T-helper 1 cell (primary cell): ENCODE measurements at places on chromosomes 1 and 21.

- DNase-seq, result no peak
These were observed 110.5 kb downstream of the CASZ1 start for GRCh38 chr1:10685808-10686403.

- DNase-seq, result no peak
These were observed 540 bp downstream of the BCAN start for GRCh38 chr1:156642265-156643048.

DNA sequence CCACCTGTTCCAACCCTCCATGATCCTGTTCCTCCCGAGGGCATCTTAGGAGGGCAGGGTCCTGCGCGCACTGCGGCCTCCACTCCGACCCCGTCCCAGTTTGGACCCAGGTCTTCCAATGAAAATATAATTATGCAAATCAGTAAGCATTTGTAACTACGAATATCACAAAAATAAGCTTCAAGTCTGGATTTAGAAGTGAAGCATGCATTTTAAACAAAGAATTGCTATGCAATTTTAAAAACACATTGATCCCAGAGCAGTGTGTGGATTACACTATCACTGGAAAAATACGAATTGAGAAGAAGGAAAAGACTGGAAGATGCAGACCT, 673 bp downstream of the PRMT2 start:
- DNase-seq, result no peak

- no peak for DNase-seq
These were observed 21.0 kb downstream of the WDR4 start for GRCh38 chr21:42858185-42858847.

- DNase-seq, result no peak
These were observed 312.5 kb downstream of the KCNT2 start for GRCh38 chr1:196295766-196296165.

DNA sequence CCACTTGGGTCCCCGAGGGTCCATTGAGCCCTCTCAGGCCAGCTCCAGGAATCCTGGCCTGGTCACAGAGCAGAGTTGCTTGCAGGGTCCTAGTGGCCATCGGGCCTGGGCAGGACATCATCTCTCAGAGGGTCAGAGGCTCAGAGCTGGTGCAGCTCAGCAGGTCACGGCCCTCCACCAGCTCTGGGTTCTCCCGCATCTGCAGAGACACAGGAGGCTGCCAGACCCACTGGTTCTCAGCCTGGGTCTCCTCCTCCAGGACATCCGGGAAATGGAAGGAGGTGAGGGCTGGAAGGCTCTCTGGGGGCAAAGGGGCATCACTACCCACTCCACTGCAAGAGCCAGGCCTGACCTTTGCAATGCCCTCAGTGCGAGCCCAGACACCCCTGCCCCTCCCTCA, 6.5 kb downstream of the TMEM54 start:
- no peak for DNase-seq

- peak; percentile 17 for DNase-seq
These were observed 948 bp downstream of the TXLNA start for GRCh38 chr1:32180186-32181060.

GRCh38 chr21:36717976-36718375, 19.1 kb downstream of the SIM2 start:
- no peak for DNase-seq

DNA sequence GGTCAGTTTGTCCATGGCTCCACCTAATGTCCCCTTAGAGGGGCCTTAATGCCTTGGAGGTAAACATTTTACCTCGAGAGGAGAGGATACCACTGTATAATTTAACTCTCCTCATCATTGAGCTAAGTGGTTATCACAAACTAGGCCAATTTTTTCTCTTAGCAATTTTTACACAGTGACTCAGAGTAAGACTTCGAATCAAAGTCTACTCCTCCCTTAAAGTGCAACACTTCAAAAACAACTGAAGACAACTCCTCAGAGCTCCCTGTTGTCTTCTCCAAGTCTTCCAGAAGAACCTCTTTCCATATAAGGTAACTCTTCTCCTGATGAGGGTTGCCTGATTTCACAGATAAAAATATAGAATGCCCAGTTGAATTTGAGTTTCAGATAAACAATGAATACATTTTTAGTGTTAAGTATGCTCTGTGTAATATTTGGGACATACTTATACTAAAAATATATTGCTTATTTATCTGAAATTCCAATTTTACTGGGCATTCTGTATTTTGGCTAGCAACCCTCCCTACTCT, 4.9 kb upstream of the PTGFRN start:
- DNase-seq, result no peak

- DNase-seq, result no peak
These were observed 181.7 kb upstream of the DPYD start for GRCh38 chr1:98102345-98103030.

GRCh38 chr1:234326497-234327366, 46.5 kb upstream of the COA6 start:
- peak; percentile 30 for DNase-seq

GRCh38 chr1:154468535-154469250, 33.3 kb upstream of the TDRD10 start:
- no peak for DNase-seq

DNA sequence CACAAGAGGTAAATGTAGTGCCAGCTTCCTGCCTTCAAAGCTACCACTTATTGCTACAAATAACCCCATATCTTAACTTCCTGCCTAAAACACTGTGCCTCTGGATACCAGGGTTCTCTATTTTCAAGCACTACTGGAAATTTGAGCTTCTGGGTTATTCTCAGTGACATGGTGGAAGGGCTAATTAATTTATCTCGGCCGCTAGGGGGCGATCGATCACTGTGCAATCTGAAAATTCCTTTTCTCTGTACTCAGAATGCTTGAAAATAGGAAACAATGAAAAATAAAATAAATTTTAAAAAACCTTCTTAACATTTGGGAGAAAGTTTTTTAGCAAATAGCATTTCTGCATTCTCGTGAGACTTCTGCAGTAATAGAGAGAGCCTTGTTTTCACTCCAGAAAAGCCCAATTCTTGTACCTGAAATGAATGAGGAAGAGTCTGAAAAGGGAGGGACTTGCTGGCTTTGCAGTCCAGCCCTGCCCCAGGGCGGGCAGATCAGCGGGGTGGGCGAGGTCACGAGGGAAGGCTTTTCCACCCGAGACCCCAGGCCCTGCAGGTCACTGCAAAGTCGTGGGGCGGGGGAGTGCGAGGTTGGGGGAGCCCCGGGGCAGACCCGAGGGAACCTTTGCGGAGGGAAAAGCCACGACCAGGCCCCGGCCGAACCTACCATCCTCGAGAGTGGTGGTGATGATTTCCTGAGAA, 276.7 kb downstream of the PCP4 start:
- no peak for DNase-seq

- no peak for DNase-seq
These were observed 55.1 kb upstream of the TMEM51 start for GRCh38 chr1:15098176-15099125.

- no peak for DNase-seq
These were observed 13.4 kb downstream of the PROK1 start for GRCh38 chr1:110464340-110464739.
